ENCODE measurements at places on chromosomes 6 and 20.

DNA sequence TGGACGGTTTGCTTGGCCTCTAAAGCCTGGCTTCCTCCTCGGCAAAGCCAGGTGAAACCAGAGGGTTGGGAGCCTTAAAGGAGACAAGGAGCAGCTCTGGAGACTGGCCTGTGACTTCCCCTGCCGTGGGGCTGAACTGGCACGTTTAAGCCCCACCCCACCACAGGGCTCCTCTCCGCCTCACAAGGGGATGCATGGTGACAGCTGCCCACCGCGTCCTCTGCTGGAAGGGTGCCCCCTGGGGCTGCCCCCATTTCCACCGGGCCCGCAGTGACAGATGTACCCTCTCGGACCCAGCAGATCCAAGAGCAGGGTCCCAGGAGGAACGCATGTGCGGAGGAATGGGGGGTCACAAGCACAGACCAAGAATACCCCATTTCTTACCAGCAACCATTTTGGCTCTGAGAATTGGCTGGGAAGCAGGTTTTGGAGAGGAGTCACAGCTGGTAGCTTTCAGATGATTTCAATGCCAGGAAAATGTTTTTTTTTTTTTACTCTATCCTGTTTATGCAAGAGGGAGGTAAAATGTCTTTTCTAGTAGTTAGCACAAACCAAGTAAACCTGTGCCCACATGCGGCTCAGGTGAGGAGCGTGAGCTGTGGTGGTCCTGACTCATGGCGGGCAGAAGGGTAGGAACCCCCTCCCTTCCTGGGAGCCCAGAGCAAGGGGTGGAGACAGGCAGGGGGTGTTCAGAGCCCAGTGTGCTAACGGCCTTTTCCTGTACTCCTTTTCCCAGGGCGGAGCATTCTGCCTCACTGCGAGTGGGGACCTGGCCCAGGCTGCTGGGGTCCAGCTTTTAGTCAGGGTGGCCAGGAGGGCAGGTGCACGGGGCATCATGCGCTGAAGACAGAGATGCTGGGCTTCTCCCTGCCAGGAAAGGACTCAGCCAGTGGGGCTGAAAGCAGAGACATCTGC lies 33.0 kb downstream of the FRMD1 start:
- DNase-seq = no peak

GRCh38 chr6:11534561-11534960 lies 3.0 kb upstream of the TMEM170B start:
- no peak for DNase-seq

DNA sequence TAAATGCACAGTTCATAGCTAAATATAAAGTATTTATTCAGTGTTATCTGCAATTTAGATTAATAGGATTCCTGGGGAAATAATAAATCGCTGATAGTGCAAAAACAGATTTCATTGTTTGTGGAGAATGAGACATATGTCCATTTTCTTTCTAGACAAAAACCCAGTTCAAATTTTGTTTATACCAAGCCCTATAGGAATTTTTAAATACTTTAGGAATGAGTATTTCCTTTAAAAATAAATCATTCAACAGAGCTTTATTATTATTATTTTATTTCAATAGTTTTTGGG lies 86.5 kb downstream of the METTL24 start:
- no peak for DNase-seq

DNA sequence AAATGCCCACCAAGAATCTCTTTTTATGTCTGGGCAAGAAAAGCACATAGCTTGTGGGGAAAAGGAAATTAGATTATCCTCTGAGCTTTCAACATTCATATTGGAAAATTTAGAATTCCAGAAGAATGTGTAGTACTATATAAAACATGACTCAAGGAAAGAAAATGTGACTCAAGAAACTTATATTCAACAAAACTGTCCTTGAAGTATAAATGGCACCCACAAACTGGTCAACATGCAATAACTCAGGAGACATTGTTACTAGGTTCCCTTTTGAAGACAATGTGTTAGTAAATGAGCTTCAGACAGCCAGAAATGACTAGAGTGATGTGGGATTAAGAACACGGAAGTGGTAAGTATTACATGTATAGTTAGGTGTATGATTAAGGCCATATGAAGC lies 26.1 kb upstream of the TINAG start:
- DNase-seq = no peak

- no peak for DNase-seq
Observed at GRCh38 chr20:54474866-54475265, 527 bp upstream of the DOK5 start.

DNA sequence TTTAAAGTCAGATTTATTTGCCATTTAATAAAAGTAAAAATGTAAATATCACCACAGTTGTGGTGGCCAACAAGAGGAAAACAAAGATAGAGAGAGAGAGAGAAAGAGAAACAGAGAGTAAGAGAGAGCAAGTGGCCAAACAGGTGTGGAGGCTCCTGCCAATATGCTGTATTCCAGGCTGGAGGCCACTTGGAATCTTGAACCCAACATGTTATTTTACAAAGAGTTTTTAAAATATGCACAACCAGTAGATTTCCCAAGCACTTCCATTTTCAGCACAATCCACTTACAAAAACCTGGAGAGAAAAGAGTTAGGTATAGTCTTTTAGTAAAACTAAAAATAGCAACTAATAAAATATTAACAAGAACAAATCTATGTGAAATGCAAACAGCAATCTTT lies 1323.1 kb upstream of the CITED2 start:
- no peak for DNase-seq

GRCh38 chr6:14789996-14790395 lies 455.9 kb upstream of the JARID2 start:
- DNase-seq = no peak

DNA sequence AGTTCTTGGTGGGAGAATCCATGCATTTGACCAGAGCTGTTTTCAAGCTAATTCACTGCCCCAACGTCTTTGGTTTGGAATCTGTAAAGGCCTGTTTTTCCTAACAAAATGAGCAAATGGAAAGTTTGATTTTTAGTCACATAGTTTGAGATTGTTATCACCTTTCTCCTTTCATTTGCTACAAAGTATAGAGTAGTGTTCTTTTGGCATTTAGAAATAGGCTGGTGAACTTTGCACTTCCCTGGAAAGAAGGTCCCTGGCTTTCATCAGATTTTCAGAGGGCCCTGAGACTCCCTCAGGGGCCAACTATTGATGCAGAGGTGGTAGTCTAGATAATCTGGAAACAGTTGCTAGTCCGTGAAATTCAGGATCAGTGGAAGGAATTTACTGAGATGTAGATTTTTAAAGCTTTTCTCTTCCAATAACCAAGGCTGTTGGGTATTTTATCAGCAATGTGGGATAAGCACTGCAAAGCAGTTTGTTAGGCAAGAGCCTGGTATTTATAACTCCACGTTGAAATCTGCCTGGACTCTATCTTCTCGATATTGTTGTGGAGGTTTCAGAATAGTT lies 1.7 kb downstream of the ARFGEF2 start:
- no peak for DNase-seq

- no peak for DNase-seq
Observed at GRCh38 chr20:49887251-49888211, 27.8 kb downstream of the SPATA2 start.

DNA sequence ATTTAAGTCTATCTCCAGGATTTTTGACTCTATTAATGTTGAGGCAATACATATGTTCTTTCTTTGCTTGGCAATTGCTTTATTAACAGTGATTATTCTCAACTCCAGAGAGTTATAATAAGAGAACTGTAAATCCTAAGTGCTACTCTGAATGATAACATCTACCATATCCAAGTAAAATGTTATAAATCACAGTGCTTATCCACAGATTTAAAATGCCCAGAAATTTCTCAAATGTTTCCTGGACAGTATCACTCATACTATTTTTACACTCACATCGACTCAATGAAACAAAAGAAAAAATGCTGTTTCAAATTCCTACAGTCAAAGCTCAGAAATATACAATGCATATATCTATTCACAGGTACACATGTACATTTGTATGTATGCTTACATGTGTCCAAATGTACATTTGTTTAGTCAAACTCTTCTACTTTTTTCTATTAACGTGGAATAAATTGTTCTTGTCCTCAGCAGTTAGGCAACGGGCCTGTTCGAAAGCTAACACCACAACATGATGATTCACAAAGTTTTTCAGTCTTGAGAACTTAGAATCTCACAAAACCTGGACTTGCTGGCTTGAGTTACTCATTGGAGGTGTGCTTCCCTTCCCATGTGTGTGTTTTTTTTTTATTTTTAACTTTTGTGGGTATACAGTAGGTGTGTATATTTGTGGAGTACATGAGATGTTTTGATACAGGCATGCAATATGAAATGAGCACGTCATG lies 193.0 kb downstream of the GJA10 start:
- no peak for DNase-seq

DNA sequence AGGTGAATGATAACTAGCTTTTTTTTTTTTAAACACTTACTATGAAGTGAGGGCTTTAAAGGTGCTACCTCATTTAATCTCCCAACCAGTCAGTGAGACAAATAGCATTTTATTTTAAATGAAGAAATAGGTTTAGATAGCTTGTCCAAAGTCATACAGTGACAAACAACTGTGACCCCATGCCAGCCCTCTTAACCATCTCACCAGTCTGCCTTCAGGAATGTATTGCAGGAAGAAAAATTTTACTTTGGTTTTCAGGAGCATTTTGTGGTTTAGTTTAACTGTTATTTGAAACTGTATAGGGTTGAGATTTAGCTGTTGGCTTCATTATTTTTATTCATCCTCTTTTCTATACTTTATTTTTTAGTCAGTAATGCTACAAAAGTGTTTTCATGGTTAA lies 18.6 kb downstream of the DSE start:
- no peak for DNase-seq

DNA sequence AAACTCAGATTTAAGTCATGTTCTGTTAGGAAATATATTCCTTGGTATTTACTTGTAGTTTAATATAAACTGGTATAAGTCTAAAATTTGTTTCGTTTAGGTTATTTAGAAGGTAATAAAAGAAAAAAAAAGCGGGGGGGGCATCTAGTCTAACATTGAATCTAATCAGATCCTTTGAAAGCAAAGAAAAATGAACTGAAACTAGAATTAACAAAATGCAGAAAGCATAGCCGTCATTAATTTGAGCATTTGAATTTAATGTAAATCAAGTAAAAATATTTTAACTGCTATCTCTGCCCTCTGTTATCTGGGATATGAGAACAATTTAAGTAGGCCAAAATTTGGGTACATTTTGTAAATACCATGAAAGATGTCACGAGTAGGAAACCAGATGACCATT lies 54.1 kb downstream of the SNX9 start:
- no peak for DNase-seq

- no peak for DNase-seq
Observed at GRCh38 chr6:100886076-100886475, 4.9 kb upstream of the ASCC3 start.

- no peak for DNase-seq
Observed at GRCh38 chr6:163189609-163190008, 224.9 kb upstream of the QKI start.

DNA sequence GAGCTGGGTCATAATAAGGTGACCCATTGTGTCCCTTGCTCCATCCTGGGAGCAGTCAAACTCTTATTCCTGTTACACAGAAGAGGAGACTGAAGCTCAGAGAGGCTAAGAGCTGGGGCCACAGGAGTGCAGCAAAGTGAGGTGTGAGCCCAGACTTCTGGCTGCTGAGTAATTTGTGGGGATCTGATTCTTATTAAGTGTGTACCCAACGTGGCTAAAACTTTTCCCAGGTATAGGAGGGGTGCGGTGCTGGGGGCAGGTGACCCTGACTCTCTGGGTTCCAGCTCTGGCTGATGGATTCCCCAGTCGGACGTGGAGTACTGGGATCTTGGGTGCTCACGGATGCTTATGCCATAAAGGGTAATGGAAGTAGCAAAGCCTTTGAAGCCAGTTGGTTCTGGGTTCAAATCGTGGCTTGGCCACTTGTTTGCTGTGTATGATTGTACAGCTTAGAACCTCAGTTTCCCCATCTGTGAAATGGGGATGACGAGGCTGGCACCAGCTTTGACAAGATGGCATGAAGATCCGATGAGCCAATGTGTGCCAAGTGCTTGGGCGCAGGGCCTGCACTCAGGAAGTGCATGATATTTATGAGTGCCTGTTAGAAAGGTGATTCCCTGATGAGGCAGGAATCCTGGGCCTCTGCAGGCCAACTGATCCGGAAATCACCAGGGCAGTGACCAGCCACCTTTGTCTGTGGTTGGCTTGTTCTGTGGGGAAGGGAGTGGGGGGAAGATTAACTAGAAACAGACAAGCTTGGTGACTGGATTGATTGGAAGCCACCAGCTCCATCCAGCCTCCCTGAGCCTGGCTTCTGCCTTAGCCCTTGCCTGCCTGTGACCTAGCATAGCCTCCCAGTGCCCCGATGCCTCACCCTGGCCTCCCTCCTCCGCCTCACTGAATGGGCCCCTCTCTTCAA lies 6.0 kb downstream of the SRC start:
- DNase-seq = no peak

DNA sequence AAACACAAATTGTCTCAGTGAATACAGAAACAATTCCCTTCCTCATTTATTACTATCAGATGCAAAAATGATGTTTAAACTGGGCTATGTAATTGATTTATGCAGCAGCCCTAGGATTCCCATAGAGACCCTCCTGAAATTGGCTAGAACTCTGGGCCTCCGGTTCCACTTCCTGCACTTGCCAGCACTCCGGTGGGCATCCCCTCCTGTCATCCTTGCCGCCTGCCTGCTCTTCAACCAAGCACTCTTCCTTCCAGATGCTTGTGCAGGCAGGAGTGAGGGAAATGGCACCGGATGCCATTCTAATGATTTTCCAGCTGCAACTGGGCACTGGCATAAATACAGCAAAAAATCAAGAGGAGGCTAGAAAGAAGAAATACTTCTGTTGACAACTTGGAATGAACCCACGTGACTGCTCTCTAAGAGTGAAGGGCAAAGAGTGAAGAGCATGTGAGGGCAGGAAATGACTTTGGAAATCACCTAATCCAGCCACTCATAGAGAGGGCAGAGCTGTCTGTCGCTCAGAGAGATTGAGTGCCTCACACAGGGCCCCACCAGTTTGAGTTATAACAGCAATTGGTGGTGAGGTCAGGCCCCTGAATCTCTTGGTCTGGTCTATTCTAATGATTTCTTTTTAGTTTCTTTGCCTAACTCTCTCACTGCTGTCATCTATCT lies 3.7 kb upstream of the NEDD9 start:
- no peak for DNase-seq

DNA sequence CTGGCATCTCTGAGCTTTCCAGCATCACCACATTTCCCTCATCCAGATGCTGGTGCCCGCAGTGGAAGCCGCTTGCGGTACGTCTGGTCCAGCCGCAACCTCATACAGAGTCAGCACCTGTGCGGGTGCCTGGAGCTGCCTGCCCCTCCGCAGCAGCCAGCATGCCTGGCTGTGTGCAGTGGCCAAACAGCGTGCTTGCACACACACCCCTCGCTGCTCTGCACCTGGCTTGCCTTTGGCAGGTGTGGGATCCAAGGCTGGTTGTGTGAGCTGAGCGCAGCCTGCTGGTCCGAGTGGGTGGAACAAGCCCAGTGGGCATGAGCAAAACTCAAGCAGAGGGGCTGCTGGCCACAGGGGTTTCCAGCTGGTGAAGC lies 3.1 kb upstream of the HINT3 start:
- DNase-seq = no peak
